ENCODE measurements at places on chromosomes 6 and 20. TPM values are rescaled to one million over a fixed set of nuclear protein-coding genes. Genes with fewer than 3 reads are reported as not detected.

GRCh38 chr20:46182276-46183200, 64.4 kb downstream of the CD40 start:
- H3K27me3 ChIP-seq, result no peaks in the 10 kb centered on the region
- no peak overlapping the region for H3K27ac ChIP-seq
- no peak overlapping the region for H3K4me3 ChIP-seq
- no peaks in the 10 kb centered on the region for H3K36me3 ChIP-seq
- no peak for DNase-seq

- no peaks in the 10 kb centered on the region for H3K27me3 ChIP-seq
- no peaks in the 10 kb centered on the region for H3K4me1 ChIP-seq
- H3K27ac ChIP-seq, result no peak overlapping the region
- no peak overlapping the region for H3K4me3 ChIP-seq
- DNase-seq, result no peak
- H3K36me3 ChIP-seq, result no peaks in the 10 kb centered on the region
Measured at GRCh38 chr6:108758884-108759283, 89.3 kb upstream of the ARMC2 start.

GRCh38 chr6:153976921-153977693, 61.9 kb upstream of the OPRM1 start:
- DNase-seq, result no peak
- H3K27ac ChIP-seq, result no peak overlapping the region
- no peaks in the 10 kb centered on the region for H3K4me1 ChIP-seq
- no peaks in the 10 kb centered on the region for H3K36me3 ChIP-seq
- no peaks in the 10 kb centered on the region for H3K27me3 ChIP-seq

GRCh38 chr6:42796171-42796570, 14.3 kb downstream of the BICRAL start:
- H3K4me3 ChIP-seq, result no peak overlapping the region
- no peaks in the 10 kb centered on the region for H3K36me3 ChIP-seq
- no peaks in the 10 kb centered on the region for H3K4me1 ChIP-seq
- H3K27ac ChIP-seq, result no peak overlapping the region
- DNase-seq, result no peak

DNA sequence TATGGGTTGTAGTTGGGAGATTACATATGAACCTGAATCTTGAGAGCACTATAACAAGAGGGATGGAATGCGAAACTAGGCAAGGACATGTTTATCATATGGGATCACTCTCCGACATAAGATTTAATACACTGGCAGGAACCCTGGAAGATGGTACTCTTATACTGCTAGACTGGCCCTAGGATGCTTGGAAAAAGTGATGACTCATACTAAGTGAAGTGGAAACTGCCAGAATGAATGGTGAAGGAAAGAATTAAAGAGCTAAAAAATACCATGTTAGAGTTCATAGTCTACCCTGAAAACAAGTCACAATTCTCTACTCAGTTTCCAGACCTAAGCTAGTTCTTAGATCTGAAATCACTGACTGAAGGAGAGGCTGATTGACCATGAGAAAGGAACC, 45.5 kb upstream of the THEMIS start:
- H3K4me1 ChIP-seq, result peaks cover 8% of the 10 kb centered on the region
- H3K27me3 ChIP-seq, result no peaks in the 10 kb centered on the region
- no peak overlapping the region for H3K4me3 ChIP-seq
- H3K36me3 ChIP-seq, result no peaks in the 10 kb centered on the region

- peak within 1 kb of the TSS; percentile 76 for H3K4me3 ChIP-seq
- DNase-seq, result no peak
- no peaks in the 10 kb centered on the region for H3K27me3 ChIP-seq
- peak within 1 kb of the TSS; percentile 100 for H3K27ac ChIP-seq
Measured at GRCh38 chr20:2101057-2101864, at the start of gene STK35. Gene STK35, plus strand, starts transcription at chr20:2101827. Its CDS starts 55 bp downstream, at chr20:2101882.

DNA sequence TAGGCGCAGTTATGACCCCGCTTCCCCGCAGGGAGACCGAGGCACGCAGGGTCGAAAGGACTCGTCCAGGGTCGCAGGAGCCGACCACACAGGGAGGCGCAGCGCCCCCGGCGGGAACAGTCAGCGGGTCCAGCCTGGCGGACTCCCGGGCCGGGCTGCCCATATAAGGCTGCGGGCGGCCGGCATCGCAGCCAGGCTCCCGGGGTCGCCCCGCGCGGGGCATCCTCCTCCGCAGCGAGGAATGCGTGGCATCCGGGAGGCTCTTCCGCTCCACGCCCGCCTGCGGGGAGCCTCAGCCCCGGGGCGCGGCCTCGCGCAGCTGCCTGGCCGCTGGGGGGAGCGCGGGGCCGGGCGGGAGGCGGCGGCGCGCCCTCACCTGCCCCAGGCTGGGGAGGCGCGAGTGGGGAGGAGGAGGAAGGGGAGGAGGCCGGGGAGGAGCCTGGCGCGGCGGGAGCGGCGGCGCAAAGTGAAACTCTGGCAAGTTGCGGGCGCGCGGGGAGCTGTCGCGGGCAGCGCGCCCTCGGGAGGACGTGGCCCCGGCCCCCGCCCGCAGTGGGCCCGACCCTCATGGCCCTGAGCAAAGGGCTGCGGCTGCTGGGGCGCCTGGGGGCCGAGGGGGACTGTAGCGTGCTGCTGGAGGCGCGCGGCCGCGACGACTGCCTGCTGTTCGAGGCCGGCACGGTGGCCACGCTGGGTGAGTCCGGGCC, at the start of gene SYNJ2:
Gene SYNJ2, plus strand, starts transcription at position 469 of the 707 bp plus-strand sequence. Its CDS starts 99 bp downstream, at position 568.
- H3K4me3 ChIP-seq, result peak within 1 kb of the TSS; percentile 63
- no peak within 1 kb of the TSS for H3K27ac ChIP-seq
- H3K4me1 ChIP-seq, result peaks cover 40% of the 10 kb centered on the region
- DNase-seq, result peak; percentile 91
- H3K27me3 ChIP-seq, result no peaks in the 10 kb centered on the region

DNA sequence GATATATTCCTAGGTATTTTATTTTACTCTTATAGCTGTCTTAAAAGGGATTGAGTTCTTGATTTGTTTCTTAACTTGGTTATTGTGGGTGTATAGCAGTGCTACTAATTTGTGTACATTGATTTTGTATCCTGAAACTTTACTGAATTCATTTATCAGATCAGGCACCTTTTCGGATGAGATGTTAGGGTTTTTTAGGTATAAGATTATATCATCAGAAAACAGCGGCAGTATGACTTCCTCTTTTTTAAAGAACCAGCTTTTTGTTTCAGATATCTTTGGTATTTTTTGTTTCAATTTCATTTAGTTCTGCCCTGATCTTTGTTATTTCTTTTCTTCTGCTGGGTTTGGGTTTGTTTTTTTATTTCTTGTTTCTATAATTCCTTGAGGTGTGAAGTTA, 382.4 kb upstream of the ADGRB3 start:
- H3K4me1 ChIP-seq, result no peaks in the 10 kb centered on the region
- no peaks in the 10 kb centered on the region for H3K27me3 ChIP-seq
- no peak overlapping the region for H3K4me3 ChIP-seq
- no peaks in the 10 kb centered on the region for H3K36me3 ChIP-seq

DNA sequence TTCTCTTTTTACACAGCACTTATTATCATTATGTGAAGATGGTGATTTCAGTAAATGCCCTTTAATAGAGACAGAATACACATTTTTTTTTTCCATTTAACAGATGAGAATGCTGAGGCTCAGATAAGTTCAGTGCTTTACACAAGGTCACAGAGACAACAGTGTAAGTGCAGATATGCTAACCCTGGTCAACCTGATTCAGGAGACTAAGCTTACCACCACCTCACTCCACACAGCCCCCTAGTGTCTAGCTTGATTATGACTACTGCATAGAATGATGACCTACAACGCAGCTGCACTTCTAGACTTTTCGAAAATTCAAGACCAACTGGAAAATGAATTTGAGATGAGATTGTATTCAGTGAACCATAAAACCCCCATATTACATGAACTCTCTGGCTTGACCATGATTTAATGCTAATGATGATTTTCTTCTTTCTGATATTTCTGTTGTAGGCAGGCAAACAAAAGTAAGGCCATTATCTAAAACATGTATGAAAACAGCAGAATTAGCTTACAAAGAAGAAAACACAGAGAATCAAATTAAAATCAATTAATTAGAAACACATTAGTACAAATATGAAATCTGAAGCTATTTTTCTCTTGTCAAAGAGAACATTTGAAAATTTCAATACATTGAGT, 212.1 kb upstream of the PHACTR1 start:
- peaks cover 3% of the 10 kb centered on the region for H3K27me3 ChIP-seq
- no peak overlapping the region for H3K27ac ChIP-seq
- no peak overlapping the region for H3K4me3 ChIP-seq
- no peaks in the 10 kb centered on the region for H3K4me1 ChIP-seq
- DNase-seq, result no peak
- H3K36me3 ChIP-seq, result no peaks in the 10 kb centered on the region

GRCh38 chr20:15455279-15455678, 1117.9 kb upstream of the FLRT3 start:
- no peaks in the 10 kb centered on the region for H3K36me3 ChIP-seq
- no peaks in the 10 kb centered on the region for H3K4me1 ChIP-seq
- no peaks in the 10 kb centered on the region for H3K27me3 ChIP-seq
- no peak overlapping the region for H3K4me3 ChIP-seq
- DNase-seq, result no peak

GRCh38 chr20:53003420-53004154, 31.4 kb downstream of the TSHZ2 start:
- no peak overlapping the region for H3K4me3 ChIP-seq
- DNase-seq, result no peak
- H3K36me3 ChIP-seq, result no peaks in the 10 kb centered on the region
- H3K27ac ChIP-seq, result no peak overlapping the region
- H3K4me1 ChIP-seq, result no peaks in the 10 kb centered on the region
- no peaks in the 10 kb centered on the region for H3K27me3 ChIP-seq

OXT gene
- total RNA-seq, result not detected

ERVFRD-1 gene
- total RNA-seq, result not detected

CALHM4 gene
- total RNA-seq, result not detected

IL17A gene
- not detected for total RNA-seq

KAT14 gene
- 10.9 TPM for total RNA-seq

Data from natural killer cell (primary cell).